ENCODE measurements at places on chromosomes 4 and X.

- DNase-seq = no peak
- H3K4me3 ChIP-seq = no peak overlapping the region
- no peaks in the 10 kb centered on the region for H3K27me3 ChIP-seq
- H3K27ac ChIP-seq = no peak overlapping the region
- H3K36me3 ChIP-seq = no peaks in the 10 kb centered on the region
Measured at GRCh38 chr4:89586318-89586717, 250.6 kb downstream of the SNCA start.

DNA sequence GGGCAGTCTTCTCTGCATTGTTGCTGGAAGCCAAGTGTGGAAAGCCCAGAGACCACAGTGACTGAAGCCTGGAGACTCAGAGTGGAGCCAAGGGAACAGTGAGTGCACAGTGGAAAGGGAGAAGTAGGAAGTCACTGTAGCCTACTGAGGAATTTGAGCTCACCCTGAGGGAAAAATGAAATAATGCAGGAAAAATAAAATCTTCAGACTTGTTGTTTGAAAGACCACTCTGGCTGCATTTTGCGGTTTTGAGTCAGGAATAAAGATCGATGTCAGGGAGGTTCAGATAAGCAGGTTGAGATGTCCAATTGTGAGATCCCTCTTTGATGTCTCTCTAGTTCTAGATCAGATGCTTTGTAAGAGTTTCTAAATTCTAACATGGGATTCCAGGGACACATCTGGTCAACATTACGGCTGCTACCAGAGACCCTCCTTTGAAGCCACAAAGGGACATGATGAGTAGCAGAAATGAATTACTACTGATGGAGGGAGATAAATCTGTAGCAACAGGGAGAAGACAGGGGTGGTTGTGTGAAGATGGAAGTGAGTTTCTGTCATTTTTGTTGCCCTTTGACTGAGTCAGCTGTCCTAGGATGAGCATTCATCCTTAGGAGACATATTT lies 8.4 kb downstream of the ADH4 start:
- H3K36me3 ChIP-seq = no peaks in the 10 kb centered on the region
- no peaks in the 10 kb centered on the region for H3K27me3 ChIP-seq
- no peaks in the 10 kb centered on the region for H3K4me1 ChIP-seq
- no peak overlapping the region for H3K4me3 ChIP-seq
- no peak overlapping the region for H3K27ac ChIP-seq
- no peak for DNase-seq

DNA sequence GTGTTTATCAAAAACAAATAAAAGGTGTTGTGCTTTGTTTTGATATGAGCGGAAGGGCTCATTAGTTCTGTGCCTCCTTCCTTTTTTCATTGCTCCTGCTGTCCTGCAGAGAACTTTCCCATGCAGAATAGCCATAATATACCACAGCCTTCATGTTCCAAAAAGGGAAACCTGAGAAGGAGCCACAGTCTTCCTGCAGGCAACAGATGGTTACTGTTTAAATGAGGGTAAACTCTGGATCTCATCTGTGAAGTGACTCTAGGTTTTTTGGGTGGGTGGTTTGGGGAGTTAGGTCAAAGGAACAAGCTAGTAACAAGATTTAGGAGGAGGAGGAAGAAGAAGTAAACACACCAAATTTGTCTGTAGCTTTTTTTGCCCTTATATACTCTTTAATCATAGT lies 131.8 kb downstream of the BMPR1B start:
- no peak for DNase-seq
- no peaks in the 10 kb centered on the region for H3K27me3 ChIP-seq
- H3K4me1 ChIP-seq = no peaks in the 10 kb centered on the region
- H3K36me3 ChIP-seq = no peaks in the 10 kb centered on the region
- no peak overlapping the region for H3K4me3 ChIP-seq

DNA sequence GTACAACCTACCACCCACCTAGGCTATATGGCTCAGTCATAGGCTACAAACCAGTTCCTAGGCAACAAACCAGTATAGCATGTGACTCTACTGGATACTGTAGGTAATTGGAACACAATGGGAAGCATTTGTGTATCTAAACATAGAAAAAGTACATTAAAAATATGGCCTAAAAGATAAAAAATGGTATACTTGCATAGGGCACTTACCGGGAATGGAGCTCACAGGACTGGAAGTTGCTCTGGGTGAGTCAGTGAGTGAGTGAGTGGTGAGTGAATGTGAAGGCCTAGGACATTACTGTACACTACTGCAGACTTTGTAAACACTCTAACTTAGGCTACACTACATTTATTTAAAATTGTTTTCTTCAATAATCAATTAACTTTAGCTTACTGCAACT lies 139.2 kb upstream of the RBPJ start:
- no peak overlapping the region for H3K27ac ChIP-seq
- no peak for DNase-seq
- no peak overlapping the region for H3K4me3 ChIP-seq
- no peaks in the 10 kb centered on the region for H3K27me3 ChIP-seq
- H3K36me3 ChIP-seq = no peaks in the 10 kb centered on the region
- H3K4me1 ChIP-seq = peaks cover 4% of the 10 kb centered on the region

- DNase-seq = no peak
- H3K27me3 ChIP-seq = no peaks in the 10 kb centered on the region
- peaks cover 7% of the 10 kb centered on the region for H3K4me1 ChIP-seq
- no peak overlapping the region for H3K4me3 ChIP-seq
Measured at GRCh38 chr4:86448871-86449270, 89.0 kb upstream of the MAPK10 start.

GRCh38 chr4:152021788-152022438 lies 261.1 kb upstream of the GATB start:
- no peak overlapping the region for H3K4me3 ChIP-seq
- no peak overlapping the region for H3K27ac ChIP-seq

GRCh38 chrX:148441387-148441786 lies 59.0 kb upstream of the AFF2 start:
- no peak overlapping the region for H3K27ac ChIP-seq
- no peak for DNase-seq
- no peak overlapping the region for H3K4me3 ChIP-seq

DNA sequence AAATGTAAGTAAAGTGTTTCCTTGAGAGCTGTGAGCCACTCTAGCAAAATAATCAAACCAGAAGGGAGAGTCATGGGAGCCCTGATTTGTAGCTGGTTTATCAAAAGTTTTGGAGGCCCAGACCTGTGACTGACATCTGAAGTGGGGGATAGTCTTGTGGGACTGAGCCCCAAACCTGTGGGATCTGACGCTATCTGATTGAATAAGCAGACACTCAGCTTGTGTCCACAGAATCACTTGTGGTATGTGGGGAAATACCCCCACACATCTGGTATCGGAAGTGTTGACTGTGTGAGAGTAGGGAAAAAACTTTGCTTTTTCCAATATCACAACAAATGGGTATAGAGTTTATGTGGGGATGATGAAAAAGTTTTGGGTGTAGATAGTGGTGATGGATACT lies 35.4 kb downstream of the FUNDC1 start:
- no peaks in the 10 kb centered on the region for H3K36me3 ChIP-seq
- no peak for DNase-seq
- H3K27me3 ChIP-seq = no peaks in the 10 kb centered on the region
- no peak overlapping the region for H3K27ac ChIP-seq
- H3K4me1 ChIP-seq = no peaks in the 10 kb centered on the region
- H3K4me3 ChIP-seq = no peak overlapping the region

DNA sequence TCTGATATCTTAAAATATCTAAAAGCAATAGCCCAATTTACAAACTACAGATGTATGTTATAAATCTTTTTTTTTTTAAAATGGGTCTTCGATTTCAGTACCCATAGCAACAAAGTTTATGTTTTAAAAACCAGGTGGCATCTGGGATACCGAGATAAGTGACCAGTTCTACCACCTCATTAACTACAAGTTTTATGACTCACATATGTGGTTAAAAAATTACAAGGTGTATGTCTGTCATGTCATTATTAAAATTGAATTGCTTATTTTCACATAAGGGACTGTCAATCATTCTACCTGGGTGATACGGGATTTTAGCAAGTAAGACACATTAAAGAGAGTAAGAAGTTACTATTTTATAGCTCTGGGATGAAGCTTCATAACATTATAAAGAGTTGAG lies 192.0 kb upstream of the ETNPPL start:
- no peaks in the 10 kb centered on the region for H3K27me3 ChIP-seq
- H3K36me3 ChIP-seq = no peaks in the 10 kb centered on the region
- peaks cover 2% of the 10 kb centered on the region for H3K4me1 ChIP-seq
- no peak for DNase-seq

DNA sequence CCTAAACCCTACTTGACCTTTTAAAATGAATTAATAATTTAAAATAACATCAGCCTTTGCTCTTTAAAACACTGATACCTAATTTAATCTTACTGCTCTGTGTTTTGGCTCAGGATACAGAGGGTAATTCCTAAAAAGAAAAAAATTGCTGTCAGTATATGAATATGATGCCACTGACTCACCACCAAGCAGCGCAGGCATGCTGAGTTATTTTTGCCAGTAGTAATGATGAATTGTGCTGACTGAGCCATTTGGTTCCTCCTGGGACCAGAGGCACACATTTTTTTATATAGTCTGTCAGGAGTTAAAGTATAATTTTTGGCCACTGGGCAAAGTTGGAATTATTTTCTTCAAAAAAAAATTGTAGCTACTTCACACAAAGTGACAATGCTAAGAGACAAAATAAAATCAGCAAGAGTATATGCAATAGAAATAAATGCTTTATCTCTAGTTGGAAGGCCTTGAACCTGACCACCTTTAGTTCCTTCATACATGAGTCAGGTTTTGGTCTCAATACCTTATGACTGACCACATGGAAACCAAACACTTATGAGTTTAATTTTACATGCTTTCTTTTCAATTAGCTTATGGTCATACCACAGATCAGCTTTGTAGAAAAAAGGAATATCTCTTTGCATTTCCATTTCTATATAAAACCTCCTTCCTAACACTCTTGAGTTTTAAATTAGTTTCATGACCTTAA lies 115.1 kb downstream of the PPP3CA start:
- H3K4me1 ChIP-seq = peaks cover 14% of the 10 kb centered on the region
- no peak overlapping the region for H3K27ac ChIP-seq
- no peaks in the 10 kb centered on the region for H3K27me3 ChIP-seq
- H3K36me3 ChIP-seq = no peaks in the 10 kb centered on the region

DNA sequence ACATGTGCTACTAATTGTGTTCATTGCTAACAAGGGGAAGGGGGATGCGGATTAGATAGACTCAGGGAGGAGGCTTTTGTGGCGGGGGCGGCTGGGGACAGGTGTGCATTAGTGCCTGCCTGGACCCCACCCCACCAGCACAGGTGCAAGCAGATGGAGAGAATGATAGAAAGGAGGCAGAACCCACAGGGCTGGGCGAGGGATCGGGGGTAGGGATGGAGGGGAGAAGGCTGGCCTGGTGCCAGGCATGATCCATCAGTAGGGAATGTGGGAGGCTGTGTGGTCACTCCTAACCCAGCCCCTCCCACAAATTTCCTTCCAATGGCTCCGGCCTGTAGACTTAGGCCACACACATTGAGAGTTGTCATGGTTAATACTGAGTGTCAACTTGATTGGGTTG lies 30.5 kb upstream of the CRMP1 start:
- H3K4me3 ChIP-seq = no peak overlapping the region
- no peak for DNase-seq
- H3K4me1 ChIP-seq = no peaks in the 10 kb centered on the region
- H3K36me3 ChIP-seq = no peaks in the 10 kb centered on the region
- peaks cover 61% of the 10 kb centered on the region for H3K27me3 ChIP-seq
- no peak overlapping the region for H3K27ac ChIP-seq

DNA sequence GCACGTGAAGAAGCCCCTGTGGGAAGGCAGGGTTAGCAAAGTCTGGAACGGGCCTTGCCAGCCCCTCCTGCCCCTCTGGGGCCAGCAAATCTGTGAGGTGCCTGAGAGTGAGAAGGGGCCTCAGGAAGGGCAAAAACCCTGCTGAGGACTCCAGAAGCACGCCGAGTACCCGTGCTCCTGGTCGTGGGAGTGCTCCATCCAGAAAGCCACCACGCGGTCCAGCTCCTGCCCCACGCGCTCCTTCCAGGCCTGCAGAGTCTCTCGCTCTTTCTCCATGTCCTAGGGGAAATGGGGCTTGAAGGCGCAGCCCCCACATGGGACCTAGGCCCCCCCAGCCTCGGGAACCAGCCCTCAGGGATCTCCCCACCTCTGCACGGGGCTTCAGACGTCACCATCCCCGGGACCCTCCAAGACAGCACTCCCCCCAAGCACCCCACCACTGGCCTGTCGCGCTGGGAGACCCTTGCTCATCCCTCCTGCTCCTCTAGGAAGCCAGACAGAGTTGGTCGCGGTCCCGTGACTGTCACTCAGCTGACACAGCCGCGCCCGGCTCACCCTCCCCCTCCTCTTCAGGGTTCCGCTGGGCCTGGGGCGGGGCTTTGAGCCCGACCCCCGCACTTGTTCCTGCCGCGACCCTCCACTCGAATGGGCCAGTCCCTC lies at the start of gene RENBP:
RENBP (minus strand) TSS at position 504 of the 660 bp plus-strand sequence; CDS start at position 471, 33 bp downstream.
- H3K4me3 ChIP-seq = peak within 1 kb of the TSS; percentile 39
- DNase-seq = no peak
- peaks cover 13% of the 10 kb centered on the region for H3K4me1 ChIP-seq

- no peaks in the 10 kb centered on the region for H3K36me3 ChIP-seq
- no peaks in the 10 kb centered on the region for H3K27me3 ChIP-seq
- no peak overlapping the region for H3K27ac ChIP-seq
Measured at GRCh38 chr4:124329134-124329533, 383.4 kb downstream of the ANKRD50 start.

DNA sequence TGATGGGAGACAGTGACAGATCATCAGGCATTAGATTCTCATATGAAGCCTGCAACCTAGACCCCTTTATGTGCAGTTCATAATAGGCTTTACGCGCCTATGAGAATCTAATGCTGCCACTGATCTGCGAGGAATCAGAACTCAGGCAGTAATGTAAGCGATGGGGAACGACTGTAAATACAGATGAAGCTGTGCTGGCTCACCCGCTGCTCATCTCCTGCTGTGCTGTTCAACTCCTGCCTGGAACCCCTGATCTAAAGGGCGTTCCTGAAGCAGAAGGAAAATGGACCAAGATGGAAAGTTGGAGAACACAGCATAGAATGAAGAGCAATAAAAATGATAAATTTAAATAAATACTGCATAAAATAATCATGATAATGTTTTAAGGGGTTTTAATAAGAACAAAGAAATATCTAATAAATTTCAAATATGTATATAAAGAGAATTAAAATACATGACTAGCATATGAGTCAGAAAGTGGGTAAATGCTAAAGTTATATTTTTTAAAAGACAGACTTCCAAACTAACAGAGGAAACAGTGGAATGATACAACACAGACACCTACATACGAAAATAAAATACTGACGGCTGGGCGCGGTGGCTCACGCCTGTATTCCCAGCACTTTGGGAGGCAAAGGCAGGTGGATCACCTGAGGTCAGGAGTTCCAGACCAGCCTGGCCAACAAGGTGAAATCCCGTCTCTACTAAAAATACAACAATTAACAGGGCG lies 59.2 kb downstream of the RBM47 start:
- no peak for DNase-seq
- H3K4me1 ChIP-seq = no peaks in the 10 kb centered on the region
- H3K36me3 ChIP-seq = no peaks in the 10 kb centered on the region
- no peak overlapping the region for H3K27ac ChIP-seq
- H3K27me3 ChIP-seq = no peaks in the 10 kb centered on the region
- no peak overlapping the region for H3K4me3 ChIP-seq

- no peaks in the 10 kb centered on the region for H3K27me3 ChIP-seq
- no peak overlapping the region for H3K27ac ChIP-seq
- H3K4me3 ChIP-seq = no peak overlapping the region
- no peak for DNase-seq
- no peaks in the 10 kb centered on the region for H3K36me3 ChIP-seq
- H3K4me1 ChIP-seq = no peaks in the 10 kb centered on the region
Measured at GRCh38 chrX:19840899-19841648, 46.3 kb downstream of the SH3KBP1 start.

All from suprapubic skin (tissue), 4 donors.